ENCODE measurements at places on chromosomes 5 and 9.

DNA sequence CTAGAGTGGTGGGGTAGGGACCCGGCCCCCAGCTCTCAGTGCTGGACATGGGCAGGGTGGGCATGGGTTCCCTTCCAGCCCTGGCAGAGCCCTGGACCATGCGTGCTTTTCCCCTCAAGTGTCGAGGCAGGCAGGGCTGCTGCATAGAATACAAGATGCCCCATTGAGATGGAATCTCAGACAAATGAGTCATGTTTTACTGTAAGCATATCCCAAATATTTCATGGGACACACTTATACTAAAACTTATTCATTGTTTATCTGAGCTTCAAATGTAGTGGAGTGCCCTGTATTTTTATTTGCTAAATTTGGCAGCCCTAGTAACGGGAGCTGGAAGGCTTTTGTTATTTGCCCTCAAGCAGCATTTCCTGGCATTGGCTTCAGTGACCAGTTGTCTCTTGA is 3.2 kb upstream of the RNU6ATAC start:
- DNase-seq = no peak

DNA sequence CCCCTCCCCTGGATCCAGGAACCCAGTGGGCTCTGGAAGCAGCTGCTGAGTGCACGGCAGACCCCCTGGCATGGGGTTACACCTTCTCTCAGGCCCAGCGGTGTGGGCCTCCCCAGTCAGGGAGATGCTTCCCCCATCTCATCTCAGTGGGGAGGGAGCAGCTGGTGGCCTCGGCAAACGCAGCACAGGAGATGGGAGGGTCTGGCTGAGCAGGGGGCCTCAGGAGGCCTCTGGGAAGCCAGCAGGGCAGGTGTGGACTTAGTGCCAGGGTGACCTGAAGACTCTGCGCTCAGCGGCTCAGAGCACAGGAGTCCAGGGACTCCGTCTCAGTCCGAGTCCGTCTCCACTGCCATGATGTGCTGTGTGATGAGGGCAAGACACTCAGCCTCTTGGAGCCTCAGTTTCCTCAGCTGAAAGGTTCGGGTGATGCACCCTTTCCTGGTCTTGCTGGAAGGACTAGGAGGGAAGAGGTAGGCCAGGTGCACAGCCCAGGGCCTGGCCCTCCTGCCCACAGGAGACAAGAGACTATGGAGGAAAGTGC is 100.6 kb downstream of the GTF3C4 start:
- no peak for DNase-seq

- no peak for DNase-seq
Observed at GRCh38 chr9:113616116-113616515, 152.6 kb downstream of the RGS3 start.

GRCh38 chr5:129830288-129830687 is 74.0 kb upstream of the CHSY3 start:
- no peak for DNase-seq

DNA sequence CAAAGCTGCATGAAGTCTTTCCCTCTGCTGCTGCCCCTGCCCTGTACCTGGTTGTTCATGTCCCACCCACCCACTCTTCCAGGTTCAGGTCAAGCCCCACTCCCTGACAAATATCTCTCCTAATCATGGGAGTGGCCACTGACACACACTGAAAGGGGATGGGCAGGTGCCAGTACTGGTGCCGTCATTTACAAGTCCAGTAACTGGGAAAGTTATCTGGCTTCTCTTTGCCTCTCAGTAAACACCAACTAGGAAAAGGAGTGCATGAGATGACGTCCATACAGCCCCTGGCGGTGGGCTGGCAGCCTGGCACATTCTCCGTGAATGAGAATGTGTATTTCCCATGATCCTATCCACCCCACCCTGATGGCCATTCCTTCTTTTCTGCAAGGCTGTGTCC is 225.2 kb downstream of the FSTL4 start:
- DNase-seq = no peak

GRCh38 chr5:53406630-53407316 is 73.7 kb upstream of the FST start:
- DNase-seq = no peak

DNA sequence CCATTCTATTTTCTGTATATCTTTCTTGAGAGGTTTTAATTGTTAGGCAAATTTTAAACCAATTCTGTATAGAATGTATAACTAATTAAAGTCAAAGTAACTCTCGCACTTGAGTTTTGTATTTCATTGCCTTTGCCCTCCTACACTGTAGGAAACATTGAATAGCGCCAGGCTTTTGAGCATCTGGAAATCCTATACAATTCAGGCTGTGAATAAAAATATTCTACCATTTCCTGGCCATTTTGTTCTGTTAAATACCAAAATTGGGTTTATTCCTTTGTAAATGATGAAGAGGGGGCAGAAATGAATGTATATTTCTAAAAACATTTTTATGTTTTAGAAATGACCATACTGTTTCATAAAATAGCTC is 571.8 kb upstream of the CLINT1 start:
- no peak for DNase-seq

- no peak for DNase-seq
Observed at GRCh38 chr5:171845857-171846256, 60.2 kb downstream of the SMIM23 start.

GRCh38 chr5:36173426-36173825 is 21.5 kb downstream of the SKP2 start:
- DNase-seq = no peak

- no peak for DNase-seq
Observed at GRCh38 chr9:11374926-11375325, 762.1 kb upstream of the PTPRD start.

All from NCI-H1105 (cell line).